Cerebellar nuclear complex (tissue), 1 donor: ENCODE measurements at places on chromosomes 5 and 9.

DNA sequence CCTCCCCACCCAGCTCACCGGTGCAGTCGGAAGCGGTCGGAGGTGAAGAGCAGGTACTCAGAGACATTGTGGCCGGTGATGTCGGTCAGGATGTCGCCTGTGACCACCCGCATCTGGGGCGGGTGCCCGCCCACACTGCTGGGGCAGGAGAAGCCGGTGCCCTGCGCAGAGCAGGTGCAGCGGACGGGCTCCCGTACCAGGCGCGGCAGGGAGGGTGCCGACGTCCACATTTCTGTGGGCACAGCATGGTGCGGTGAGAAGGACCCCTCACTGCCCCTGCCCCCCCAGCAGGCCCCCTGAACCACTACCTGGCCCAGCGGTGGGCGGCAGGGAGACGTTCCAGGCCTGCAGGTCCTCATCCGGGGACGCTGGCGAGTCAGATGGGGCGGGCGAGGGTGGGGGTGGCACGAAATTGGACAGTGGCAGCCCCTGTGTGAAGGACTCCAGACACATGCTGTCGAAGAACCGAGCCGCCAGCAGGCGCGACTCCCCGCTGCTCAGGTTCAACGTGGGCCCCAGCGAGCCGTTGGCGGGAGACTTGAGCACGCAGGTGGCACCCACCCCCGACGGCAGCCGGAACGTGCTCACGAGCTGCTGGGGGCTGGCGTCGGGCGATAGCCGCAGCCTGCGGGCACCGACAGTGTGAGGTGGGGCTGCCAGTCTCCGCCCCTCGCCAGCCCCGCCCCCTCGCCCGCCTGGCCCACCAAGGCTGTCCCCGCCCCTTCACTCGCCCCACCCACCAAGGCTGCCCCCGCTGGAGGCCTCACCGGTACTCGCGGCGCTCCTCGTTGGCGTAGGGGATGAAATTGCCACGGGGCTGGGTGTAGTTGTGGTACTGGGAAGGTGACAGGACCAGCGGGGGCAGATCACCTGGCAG lies 15.1 kb downstream of the ABCA2 start:
- DNase-seq = no peak

DNA sequence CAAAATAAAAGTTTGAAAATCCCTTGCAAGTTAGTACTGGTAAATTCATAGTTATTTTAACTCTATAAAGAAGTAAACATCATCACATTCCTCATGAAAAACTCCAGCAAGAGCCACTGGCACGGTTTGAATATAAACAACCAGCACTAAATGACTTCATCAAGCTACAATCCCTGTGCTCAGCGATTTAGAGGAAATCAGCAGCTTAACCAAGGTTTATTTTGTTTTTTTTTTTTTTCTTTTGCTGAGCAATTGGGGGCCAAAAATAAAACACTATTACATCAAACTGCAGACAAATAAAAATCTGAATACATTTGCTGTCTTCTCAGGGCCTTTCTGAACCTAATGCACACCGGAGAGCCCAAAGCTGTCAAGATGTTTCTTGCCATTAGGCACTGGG lies 106.2 kb upstream of the SLC24A2 start:
- DNase-seq = no peak

- DNase-seq = no peak
Measured at GRCh38 chr9:91047529-91047928, 245.9 kb downstream of the SYK start.

- DNase-seq = no peak
Measured at GRCh38 chr9:94720846-94721549, 5.5 kb upstream of the AOPEP start.

- no peak for DNase-seq
Measured at GRCh38 chr9:132877824-132878694, at the start of gene AK8. Gene AK8 (minus strand): TSS chr9:132878284. CDS start chr9:132878255, 29 bp downstream.

DNA sequence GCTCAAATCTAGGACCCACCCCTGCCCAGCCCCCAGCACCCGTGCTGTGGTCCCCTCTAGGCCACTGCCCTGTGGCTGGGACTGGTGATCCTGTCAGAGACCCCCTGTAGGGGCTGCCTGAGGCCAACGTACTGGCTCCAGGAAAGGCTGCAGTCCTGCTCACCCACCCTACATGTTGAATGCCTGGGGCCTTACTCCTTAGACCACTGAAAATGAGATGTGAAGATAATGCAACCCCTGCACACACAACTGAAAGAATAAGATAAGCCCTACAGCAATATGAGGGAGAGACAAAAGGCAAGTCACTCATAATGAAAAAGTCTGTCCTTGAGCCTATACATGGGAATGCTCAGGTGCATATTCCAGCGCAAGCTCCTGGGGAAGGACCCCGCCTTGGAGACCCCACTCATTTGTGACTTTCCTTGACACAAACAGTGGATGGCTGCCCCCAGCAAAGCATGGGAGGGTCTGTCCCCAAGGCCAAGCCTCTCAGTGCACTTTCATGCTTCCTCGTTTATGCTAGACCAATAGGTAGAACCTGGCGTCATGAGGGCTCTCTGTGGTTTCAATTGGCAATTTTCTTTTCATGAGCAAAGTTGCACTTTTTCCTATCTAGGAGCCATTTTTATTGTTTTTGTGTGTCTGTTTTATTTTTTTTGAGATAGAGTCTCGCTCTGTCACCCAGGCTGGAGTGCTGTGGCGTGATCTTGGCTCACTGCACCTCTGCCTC lies 12.5 kb upstream of the WNK2 start:
- DNase-seq = no peak

DNA sequence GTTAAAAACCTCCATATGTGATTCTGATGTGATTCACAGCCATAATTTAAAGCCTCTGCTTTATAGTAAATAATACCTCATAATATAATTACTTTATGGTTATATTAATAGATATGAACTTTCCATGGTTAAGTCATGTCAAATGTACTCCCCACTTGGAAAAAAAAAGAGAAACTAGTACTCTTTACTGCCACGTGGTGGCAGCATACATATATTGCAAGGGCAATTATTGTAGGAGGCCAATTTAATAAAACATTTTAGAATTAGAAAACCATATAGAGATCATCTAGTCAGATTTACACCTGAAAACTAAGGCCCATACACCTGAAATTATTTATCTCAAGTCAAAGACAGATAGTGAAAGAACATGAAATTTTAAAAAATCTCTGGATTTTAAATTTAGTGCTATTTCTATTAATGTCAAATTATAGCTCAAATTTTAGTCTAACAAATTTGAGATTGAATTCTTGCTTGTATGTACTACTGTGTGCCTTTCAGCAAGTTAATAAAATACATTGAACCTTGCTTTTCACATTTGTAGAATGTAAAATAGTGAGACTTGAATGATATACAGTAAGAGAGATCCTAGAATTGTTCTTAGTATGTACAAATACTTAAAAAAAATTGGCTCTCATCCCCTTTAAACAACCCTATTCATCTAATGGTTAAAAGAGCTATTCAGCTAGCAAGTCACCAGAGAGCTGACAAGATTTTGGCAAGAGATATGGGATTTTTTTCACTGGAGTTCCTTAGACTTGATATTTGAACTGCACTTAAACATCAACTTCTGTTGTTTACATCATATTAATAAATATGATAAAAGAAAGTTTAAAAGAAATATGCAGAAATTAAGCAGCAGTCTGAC lies 603.8 kb downstream of the TLE4 start:
- DNase-seq = no peak

DNA sequence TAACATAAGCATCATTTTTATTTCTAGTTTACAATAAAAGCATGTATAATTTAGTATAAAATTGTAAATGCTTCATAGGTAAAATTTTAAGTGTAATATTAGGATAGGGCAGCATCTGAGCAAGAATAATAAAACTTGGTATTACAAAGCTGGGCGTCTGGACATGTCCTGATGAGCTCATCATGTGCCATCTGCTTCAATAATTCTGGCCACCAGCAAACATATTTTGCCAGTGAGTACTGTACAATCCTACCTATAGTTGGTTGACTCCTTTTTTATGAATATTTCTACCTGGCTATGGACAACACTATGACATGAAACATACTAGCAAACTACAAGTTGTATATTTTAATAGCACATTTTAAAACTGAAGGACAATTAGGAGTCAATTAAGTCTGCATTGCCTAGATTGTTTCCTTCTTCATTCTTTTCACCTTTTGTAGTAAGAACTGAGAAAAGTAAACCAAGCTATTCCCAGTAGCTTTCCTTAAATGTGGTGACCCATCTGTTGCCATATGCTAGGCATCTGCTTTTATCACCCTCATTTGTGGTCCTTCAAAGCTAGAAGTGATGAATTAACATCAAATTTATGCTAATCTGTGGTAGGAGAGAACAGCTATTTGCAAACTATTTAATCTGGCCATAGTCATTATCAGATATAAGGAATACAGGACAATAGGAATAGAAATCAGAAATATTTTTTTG lies 23.4 kb downstream of the LURAP1L start:
- DNase-seq = peak; percentile 48

- no peak for DNase-seq
Measured at GRCh38 chr5:181198905-181199519, 6.0 kb downstream of the TRIM7 start.

DNA sequence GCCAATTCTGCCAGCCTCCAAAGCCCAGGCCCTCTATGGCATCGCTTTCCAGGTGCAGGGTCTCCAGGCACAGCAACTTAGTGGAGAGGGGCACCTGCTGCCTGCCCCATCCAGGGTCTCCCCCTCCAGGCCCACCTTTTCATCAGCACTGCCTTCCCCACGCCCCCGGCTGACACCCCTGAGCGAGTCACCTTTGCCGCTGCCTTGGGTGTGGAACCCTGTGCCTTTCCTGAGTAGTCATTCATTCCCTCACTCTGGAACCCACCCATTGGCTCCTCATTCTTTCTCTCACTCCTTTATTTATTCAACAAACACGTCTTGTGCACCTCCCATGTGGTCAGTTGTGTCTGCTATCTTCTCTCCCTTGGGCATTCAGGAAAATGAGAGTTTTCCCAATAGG lies 14.5 kb upstream of the RPL26L1 start:
- DNase-seq = no peak

GRCh38 chr9:136741883-136742571 lies 713 bp downstream of the LCN10 start:
- no peak for DNase-seq

- no peak for DNase-seq
Measured at GRCh38 chr5:132095424-132095972, 21.9 kb downstream of the CSF2 start.

DNA sequence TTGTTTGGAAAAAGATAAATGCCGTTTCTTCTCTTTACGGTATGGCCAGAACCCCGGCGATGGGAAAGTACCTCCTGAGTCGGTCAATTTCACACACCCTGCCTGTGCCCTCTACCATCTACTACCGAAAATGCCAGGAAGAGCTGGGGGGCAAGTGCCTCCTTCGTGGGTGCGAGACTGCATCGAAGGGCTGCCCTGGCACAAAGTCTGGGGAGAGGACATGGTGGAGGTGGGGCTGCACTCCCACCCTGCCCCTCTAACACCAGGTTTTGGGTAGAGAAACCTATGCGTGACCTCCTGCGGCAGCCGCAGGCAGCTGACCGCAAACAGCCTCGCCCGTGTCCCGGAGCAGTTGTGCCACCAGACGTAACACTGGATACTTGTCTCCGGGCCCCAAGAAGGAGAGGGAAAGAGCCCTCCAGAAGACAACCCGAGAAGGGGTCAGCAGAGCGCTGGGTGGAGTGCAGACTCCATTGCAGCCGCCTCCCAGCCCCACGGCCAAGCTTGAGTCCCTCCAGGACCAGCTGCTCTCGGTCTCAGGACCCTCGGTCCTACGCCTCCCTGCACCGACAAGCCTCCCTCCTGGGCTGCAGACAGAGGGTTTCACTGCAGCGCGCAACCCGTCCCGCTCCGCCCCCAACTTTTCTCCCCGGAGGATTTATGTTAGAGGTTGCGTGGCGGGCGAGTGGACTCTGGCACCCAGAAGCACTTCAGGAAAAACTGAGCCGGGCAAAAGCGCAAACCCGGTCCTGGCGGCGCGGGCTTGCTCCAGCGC lies 823 bp upstream of the PRDM6 start:
- no peak for DNase-seq

- DNase-seq = no peak
Measured at GRCh38 chr9:108663422-108663821, 192.4 kb downstream of the ACTL7B start.

GRCh38 chr5:137758715-137759306 lies 4.6 kb upstream of the HNRNPA0 start:
- no peak for DNase-seq

GRCh38 chr5:26868504-26868903 lies 169.9 kb downstream of the CDH9 start:
- no peak for DNase-seq

DNA sequence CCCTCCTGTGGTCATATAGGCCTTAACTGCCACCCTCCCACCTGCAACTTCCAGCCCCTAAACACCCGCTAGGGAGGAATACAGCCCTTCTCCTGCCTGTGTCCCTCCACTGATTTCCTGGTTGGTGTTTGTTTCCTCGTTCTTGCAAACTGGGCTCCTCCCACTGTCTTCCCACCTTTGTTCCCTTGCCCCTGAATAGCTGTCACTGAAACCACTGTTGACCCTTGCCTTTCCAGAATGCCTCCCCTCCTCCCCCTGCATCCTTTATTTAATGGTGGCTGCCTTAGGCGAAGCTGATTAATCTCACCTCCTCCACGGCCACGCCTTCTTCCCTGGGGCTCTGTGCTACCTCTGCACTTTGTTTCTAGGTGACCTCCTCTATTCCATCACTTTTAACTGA lies 626.7 kb downstream of the BNC2 start:
- DNase-seq = no peak

GRCh38 chr9:84173961-84174360 lies 166.6 kb downstream of the SLC28A3 start:
- no peak for DNase-seq

DNA sequence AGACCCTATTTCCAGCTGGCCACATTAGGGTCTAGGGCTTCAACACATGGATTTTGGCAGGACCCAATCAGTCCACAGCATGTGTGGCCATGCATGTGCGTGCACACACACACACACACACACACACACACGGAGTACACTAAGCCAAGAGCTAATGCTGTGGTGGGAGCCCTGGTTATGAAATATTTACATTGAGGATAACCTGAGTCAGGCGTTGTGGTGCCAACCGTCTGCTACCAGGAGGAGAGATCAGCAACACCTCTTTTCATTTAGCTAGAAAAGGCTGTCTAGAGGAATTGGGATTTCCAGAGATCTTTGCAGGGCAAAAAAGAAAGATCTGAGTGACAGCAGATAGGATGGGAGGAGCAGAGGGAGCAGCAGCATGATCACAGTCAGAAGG lies 141.5 kb downstream of the TRPM3 start:
- no peak for DNase-seq
